Muscle of back (tissue), 13 donors: ENCODE measurements at places on chromosomes 2 and 18. TPM values are rescaled to one million over a fixed set of nuclear protein-coding genes. Genes with fewer than 3 reads are reported as not detected.

DNA sequence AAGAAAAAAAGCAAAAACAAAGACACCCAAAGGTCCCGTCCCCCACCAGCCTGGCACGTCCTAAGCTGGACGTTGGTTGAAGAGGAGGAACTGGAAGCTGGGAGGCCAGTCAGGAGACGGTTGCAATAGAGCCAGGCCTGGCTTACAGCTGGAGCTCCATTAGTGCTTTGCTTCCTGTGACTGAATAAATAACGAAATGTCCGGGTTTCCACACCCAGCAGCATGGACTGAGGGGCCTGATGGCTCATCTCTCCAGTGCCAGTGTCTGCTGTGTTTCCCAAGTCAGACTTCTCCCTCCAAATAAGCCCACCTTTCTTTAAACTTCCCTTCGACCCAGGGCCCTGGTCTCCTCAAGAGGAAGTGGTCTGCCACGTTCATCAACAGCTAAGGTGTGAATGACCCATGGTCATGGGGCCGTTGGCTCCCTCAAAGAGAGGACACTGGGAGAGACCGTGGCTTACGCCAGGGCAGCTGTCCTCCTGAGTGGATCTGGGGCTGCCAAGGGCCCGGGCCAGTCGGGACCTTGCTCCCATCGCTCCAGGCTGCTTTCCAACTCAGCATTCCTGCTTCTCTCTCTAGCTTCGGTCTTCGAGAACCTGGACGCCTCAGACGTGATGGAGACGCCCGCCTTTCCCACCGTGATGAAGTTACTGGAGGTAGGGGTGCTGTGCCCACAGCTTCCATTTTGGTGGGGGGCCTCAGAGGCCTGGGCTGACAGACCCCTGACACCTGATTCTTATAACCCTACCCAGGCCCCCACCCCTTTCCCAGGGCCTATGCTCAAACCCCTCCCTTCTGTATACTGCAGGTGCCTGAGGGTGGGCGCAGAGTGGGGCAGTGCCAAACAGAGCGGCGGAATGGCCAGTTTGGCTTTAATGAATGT is 44.9 kb downstream of the MYO7B start:
- DNase-seq: no peak

GRCh38 chr2:158722266-158723105 is 72.6 kb upstream of the DAPL1 start:
- no peak for DNase-seq

DNA sequence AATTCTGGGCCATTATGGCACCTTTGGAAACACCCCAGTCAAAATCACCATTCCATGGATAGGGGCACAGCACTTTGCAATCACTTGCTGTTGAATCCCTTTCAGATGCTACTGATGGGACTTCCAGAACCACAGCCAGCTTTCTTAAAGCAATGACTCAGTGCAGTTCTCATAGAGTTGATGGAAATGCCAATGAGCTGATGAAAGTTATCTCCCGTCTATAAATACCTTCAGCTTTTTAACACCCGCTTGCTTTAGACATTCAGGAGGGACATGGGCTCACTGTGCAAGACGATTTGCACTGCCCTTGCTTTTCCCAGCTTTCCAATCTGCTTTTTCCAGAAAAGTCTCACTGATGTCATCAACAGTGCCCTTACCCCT is 66.7 kb upstream of the RPL31 start:
- no peak for DNase-seq

DNA sequence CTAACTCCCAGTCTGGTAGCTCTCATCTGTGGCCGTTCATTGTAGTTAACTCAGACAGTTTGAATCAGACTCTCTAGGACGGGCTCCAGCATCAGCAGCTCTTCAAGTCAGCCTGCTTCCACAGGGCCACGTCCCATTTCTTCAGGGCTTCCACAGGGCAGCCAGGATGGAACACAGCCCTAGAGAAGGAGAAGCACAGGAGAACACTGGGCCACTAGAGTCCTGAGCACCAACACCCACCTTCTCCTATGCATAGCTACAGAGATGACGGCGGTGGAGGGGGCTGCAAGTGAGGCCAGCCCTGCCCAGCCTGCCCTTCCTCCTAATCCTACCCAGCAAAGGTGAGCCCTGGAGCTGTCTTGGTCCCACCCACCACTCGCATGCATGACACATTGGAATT is 10.2 kb upstream of the TEX261 start:
- DNase-seq: no peak

GRCh38 chr2:85355073-85355410 is 473 bp downstream of the ELMOD3 start:
- DNase-seq: peak; percentile 8

GRCh38 chr2:121627525-121628050 is 21.7 kb downstream of the CLASP1 start:
- no peak for DNase-seq

- DNase-seq: peak; percentile 12
These were observed 118.9 kb upstream of the TCF4 start for GRCh38 chr18:55706898-55707297.

DNA sequence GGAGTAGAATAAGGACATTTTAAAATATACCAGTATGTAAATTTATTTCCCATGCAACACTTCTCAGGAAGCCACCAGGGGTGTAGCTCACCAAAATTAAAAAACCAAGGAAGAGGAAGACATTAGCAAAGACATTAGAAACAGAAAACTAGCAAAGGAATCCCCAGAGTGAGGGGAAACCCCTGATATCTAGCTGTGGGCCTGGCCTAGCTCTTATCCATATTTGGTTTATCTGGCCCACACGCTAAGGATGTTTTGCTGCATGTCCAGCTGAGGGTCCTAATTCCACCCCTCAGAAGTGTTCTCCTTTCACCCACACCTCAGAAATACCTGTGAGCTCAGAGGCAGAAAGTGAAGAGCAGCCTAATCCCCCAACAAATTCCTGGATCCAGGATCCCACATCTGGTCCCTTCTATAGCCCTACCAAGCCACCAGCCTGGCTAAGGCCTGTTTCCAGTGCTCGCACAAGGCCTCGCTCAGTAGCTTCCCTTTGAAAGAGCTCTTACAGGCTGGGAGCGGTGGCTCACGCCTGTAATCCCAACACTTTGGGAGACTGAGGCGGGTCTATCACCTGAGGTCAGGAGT is 17.4 kb downstream of the OSBPL1A start:
- DNase-seq: no peak

- DNase-seq: no peak
These were observed 15.3 kb downstream of the PELI1 start for GRCh38 chr2:64128943-64129391.

GRCh38 chr2:202941771-202942170 is 29.7 kb downstream of the CARF start:
- no peak for DNase-seq

GRCh38 chr18:24270937-24271380 is 126.7 kb downstream of the OSBPL1A start:
- DNase-seq: peak; percentile 57

DNA sequence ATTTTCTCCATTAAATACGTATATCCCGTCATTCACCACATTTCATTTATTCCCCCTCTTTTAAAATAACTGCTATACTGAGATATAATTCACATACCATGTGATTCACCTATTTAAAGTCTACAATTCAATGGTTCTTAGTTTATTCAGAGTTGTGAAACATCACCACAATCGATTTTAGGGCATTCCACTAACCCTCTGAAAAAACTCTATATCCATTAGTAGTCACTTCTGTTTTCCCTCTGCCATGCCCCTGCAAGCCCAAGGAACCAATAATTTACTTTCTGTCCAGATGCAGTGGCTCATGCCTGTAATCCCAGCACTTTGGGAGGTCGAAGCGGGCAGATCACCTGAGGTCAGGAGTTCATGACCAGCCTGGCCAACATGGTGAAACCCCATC is 95.5 kb upstream of the FZD5 start:
- DNase-seq: no peak

GRCh38 chr2:66661253-66662173 is 226.6 kb downstream of the MEIS1 start:
- DNase-seq: no peak

SERPINB11 gene
- polyA plus RNA-seq: not detected

GRHL1 gene
- polyA plus RNA-seq: 0.88 TPM

EGR4 gene
- polyA plus RNA-seq: not detected

TLX2 gene
- polyA plus RNA-seq: not detected

WDR33 gene
- polyA plus RNA-seq: 25.3 TPM

BOK gene
- 61.7 TPM for polyA plus RNA-seq

MBD2 gene
- polyA plus RNA-seq: 56.6 TPM
